Stimulated activated CD8-positive, alpha-beta memory T cell treated with anti-CD3 and anti-CD28 coated beads, Interleukin-12 subunit alpha, Interleukin-12 subunit beta, amount 100 ng/mL, for 4 hours (primary cell): ENCODE measurements at places on chromosomes 2 and 18.

DNA sequence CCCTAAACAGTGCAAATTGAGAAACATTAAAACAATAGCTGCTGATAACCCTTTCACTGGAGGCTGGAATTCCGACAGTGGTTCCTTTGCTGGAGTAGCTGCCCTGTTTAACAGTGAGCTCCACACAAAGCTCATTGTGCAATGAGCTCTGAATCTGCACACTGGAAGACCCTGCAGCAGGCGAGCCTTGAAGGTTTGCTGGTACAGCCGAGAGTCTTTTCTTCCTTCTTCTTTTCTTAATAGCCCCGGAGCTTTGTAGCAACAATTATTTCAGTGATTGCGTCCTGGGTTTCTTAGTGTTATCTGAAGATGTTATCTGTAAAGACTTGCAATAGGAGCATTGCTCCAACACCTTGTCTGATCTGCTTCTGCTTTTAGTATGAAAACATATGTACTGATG lies 50.8 kb upstream of the CXCR4 start:
- DNase-seq: no peak

- DNase-seq: no peak
Measured at GRCh38 chr18:68822926-68823325, 25.0 kb downstream of the CCDC102B start.

GRCh38 chr2:235897992-235898391 lies 270.2 kb downstream of the GBX2 start:
- no peak for DNase-seq

DNA sequence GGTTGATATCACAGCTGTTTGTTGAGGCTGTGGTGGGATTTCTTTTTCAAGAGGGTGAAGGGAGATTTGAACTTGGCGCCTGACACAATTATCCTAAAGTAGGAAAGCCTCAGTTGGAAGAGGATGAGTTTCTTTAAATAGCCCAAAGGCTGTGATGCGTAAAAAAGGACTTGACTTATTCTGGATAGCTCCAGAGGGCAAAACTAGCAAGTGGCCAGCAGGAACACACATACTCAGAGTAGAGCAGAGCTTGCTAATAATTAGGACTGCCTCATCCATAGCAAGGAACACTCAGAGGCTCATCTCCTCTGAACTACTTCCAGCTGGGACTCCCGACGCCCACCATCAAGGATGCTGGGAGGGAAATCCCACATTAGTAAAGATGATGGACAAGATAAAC lies 74.0 kb downstream of the AFF3 start:
- no peak for DNase-seq

GRCh38 chr2:164288235-164288634 lies 333.0 kb downstream of the GRB14 start:
- DNase-seq: no peak

DNA sequence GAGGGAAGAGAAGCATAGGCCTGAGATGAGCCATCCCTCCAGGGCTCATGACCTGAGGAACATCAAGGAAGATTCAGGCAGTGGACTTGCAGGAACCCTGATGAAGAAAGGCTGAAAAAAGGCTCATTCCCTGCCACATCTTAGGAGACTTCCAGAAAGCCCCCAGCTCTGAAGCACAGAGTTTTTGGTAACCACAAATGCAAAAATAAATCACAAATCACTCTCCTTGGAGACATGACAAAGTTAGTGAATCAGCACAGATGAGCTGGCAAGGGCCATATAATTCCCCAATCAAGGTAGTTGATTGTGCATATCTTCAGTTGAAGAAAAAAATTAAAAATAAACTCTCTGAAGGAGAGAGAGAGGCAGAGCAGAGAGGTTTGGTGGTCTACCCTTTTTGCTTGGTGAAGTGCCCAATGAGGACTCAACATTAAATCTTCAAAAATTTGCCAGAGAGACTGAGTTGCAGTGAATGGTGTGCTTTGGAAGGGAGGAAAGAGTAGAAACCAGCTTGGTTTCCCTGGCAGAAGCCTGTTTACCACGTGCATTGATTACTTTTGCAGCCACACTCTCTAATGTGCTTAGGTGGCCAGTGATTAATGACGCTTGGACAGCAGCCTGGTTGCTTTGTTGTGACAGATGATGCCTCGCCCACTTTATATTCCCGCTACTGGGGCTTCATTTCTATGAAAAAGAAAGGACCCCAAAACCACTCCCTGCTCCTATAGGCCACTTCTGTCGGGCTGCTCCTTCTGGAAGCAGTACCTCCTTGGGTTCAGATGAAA lies 257.4 kb upstream of the SLC14A2 start:
- DNase-seq: no peak
